ENCODE measurements at places on chromosomes 11 and 22. TPM values are rescaled to one million over a fixed set of nuclear protein-coding genes. Genes with fewer than 3 reads are reported as not detected.

OR6A2 gene
- total RNA-seq = not detected

ZNF280A gene
- total RNA-seq = 2.9 TPM

IL10RA gene
- not detected for total RNA-seq

ARHGAP8 gene
- total RNA-seq = 0.17 TPM

OR8I2 gene
- total RNA-seq = not detected

GRCh38 chr22:43726322-43726721 lies 85.8 kb downstream of the EFCAB6 start:
- no peak for DNase-seq
- no peak overlapping the region for H3K27ac ChIP-seq
- H3K4me3 ChIP-seq = no peak overlapping the region
- H3K4me1 ChIP-seq = no peaks in the 10 kb centered on the region

- H3K4me1 ChIP-seq = no peaks in the 10 kb centered on the region
- H3K27me3 ChIP-seq = no peaks in the 10 kb centered on the region
- no peak overlapping the region for H3K4me3 ChIP-seq
- H3K27ac ChIP-seq = no peak overlapping the region
- no peak for DNase-seq
These were observed 63.7 kb downstream of the KCNC1 start for GRCh38 chr11:17798253-17798652.

DNA sequence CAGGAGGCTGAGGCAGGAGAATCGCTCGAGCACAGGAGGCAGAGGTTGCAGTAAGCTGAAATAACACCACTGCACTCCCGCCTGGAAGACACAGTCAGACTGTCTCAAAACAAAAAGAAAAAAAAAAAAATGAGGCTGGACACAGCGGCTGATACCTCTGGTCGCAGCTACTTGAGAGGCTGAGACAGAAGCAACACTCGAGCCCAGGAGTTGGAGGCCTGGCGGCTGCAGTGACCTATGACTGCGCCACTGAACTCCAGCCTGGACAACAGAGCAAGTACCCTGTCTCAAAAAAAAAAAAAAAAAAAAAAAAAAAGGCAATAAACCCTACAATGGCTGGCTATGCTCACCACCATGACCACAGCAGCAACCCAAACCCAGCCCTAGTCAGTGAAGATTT lies 11.0 kb downstream of the NAP1L4 start:
- H3K4me3 ChIP-seq = no peak overlapping the region
- peaks cover 44% of the 10 kb centered on the region for H3K36me3 ChIP-seq
- no peaks in the 10 kb centered on the region for H3K27me3 ChIP-seq
- H3K27ac ChIP-seq = no peak overlapping the region
- H3K4me1 ChIP-seq = peaks cover 44% of the 10 kb centered on the region
- no peak for DNase-seq

GRCh38 chr11:72561856-72562255 lies 112.4 kb downstream of the PDE2A start:
- H3K27me3 ChIP-seq = peaks cover 37% of the 10 kb centered on the region
- no peak for DNase-seq
- no peak overlapping the region for H3K4me3 ChIP-seq
- H3K27ac ChIP-seq = no peak overlapping the region
- no peaks in the 10 kb centered on the region for H3K4me1 ChIP-seq

DNA sequence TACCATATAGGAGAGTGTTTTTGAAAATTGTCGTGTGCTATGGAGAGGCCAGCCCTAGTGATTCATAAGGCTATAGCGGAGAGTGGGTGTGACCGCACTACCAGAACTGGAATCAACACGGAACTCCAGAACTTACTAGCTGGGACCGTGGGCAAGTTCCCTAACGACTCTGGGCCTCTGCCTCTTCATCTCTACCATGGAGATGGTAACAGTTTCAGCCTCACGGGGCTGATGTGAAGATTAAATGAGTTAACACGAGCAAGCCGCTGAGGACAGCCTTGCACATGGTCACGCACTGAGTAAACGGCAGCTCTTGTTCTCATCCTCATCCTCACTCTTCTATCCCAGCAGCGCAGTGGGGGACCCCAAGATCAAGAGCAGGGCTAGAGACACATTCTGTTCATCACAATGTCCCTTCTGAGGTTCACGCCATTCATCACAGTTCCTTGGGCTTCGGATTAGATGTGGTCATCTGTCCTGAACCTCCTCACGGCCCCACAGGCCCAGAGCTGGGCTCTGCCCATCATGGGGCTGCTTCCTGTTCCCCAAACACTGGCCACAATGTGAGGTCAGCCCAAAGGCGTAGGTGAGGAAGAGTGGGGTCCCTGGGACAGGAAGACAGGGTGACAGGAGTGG lies 47.2 kb upstream of the CD5 start:
- no peak overlapping the region for H3K4me3 ChIP-seq
- DNase-seq = no peak
- H3K27me3 ChIP-seq = peaks cover 62% of the 10 kb centered on the region
- no peaks in the 10 kb centered on the region for H3K4me1 ChIP-seq
- H3K27ac ChIP-seq = no peak overlapping the region
- H3K36me3 ChIP-seq = no peaks in the 10 kb centered on the region

- H3K36me3 ChIP-seq = no peaks in the 10 kb centered on the region
- H3K4me1 ChIP-seq = peaks cover 24% of the 10 kb centered on the region
- no peak overlapping the region for H3K27ac ChIP-seq
- no peak overlapping the region for H3K4me3 ChIP-seq
- DNase-seq = no peak
These were observed 125.7 kb downstream of the MRTFA start for GRCh38 chr22:40510631-40511364.

GRCh38 chr22:30882184-30882717 lies 86.3 kb downstream of the MORC2 start:
- H3K4me1 ChIP-seq = peaks cover 58% of the 10 kb centered on the region
- DNase-seq = no peak
- peak overlapping the region; percentile 32 for H3K4me3 ChIP-seq
- H3K27ac ChIP-seq = peak overlapping the region; percentile 67

DNA sequence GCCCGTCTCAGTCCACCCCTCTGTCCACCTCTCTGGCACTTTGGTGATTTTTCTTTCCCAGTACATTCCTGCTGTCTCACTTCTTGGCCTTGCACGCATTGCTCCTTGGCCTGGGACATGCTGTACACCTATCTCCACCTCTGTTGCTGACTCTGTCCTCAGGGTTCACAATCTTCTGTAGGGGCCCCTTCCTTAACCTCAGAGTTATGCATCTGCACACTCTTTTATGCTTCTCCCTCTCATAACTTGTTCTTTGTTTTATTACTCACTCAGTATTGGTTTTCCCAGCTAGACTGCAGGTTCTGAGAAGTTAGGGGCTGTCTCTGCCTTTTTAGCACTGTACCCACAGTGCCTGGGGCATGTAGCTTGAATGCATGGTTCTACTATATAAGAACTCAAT lies 139.1 kb upstream of the MTMR2 start:
- H3K27ac ChIP-seq = no peak overlapping the region
- H3K27me3 ChIP-seq = no peaks in the 10 kb centered on the region
- H3K36me3 ChIP-seq = peaks cover 13% of the 10 kb centered on the region
- H3K4me1 ChIP-seq = peaks cover 50% of the 10 kb centered on the region
- DNase-seq = no peak

- no peak for DNase-seq
- no peak overlapping the region for H3K27ac ChIP-seq
- H3K4me1 ChIP-seq = peaks cover 17% of the 10 kb centered on the region
- no peaks in the 10 kb centered on the region for H3K27me3 ChIP-seq
- H3K36me3 ChIP-seq = peaks cover 19% of the 10 kb centered on the region
These were observed 7.9 kb downstream of the RGL4 start for GRCh38 chr22:23698673-23699235.

DNA sequence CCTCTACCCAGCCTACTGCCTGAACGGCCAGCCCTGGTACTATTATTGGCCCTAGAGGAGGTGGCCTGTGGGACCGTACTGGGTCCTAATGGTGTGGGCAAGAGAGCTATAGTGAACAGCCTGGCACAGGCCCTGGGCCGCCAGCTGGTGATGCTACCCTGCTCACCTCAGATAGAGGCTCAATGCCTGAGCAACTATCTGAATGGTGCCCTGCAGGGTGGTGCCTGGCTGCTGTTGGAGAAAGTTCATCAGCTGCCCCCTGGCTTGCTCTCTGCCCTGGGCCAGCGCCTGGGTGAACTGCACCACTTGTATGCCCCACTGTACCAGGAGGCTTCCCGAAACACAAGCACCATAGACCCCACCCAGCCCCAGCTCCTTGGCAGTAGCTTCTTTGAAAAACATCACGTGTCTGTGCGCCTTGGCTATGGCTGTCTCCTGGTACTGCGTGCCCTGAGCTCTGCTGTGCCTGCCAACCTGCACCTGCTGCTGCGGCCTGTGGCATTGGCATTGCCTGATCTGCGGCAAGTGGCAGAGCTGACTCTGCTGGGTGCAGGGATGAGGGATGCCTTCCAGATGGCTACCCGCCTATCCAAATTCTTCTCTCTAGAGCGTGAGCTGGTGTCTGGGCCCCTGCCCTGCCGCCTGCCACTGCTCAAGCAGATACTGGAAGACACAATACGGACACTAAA lies 49.0 kb downstream of the DNHD1 start:
- H3K4me1 ChIP-seq = no peaks in the 10 kb centered on the region
- no peak for DNase-seq
- H3K27ac ChIP-seq = no peak overlapping the region
- H3K36me3 ChIP-seq = peaks cover 1% of the 10 kb centered on the region

- peaks cover 51% of the 10 kb centered on the region for H3K27me3 ChIP-seq
- H3K36me3 ChIP-seq = no peaks in the 10 kb centered on the region
- no peak overlapping the region for H3K4me3 ChIP-seq
- no peak overlapping the region for H3K27ac ChIP-seq
These were observed 66.1 kb downstream of the NFAM1 start for GRCh38 chr22:42365942-42366695.

- H3K4me3 ChIP-seq = peak overlapping the region; percentile 42
- H3K36me3 ChIP-seq = no peaks in the 10 kb centered on the region
- DNase-seq = no peak
- H3K4me1 ChIP-seq = peaks cover 64% of the 10 kb centered on the region
These were observed 16.8 kb upstream of the B4GALNT4 start for GRCh38 chr11:352456-353031.

- no peaks in the 10 kb centered on the region for H3K36me3 ChIP-seq
- no peak overlapping the region for H3K4me3 ChIP-seq
- no peak overlapping the region for H3K27ac ChIP-seq
- no peak for DNase-seq
These were observed 626.6 kb upstream of the KIRREL3 start for GRCh38 chr11:127627204-127627603.

DNA sequence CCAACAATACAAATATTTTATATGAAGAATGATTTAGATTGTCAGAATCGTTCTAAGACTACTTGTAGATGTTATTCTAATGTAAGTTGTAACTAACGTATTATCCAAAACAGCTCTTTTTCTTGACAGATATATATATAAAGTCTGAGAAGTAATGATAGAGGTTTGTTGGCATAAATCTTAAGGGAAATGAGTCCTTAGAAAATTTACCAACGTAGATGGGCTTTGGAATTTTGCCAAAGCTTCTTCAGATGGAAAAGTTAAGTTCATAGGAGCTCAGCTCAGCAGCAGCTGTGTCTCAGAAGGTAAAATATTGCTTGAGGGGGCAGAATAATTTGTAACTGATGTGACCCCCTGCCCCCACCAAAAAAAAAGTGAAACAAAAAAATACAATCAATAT lies 66.7 kb downstream of the BID start:
- no peaks in the 10 kb centered on the region for H3K27me3 ChIP-seq
- H3K27ac ChIP-seq = no peak overlapping the region
- 0 out of 2 replicates have a peak, but pooled peaks cover 7% of the 10 kb centered on the region for H3K4me1 ChIP-seq
- 0 out of 3 replicates have a peak, but pooled peaks cover 4% of the 10 kb centered on the region for H3K36me3 ChIP-seq

All from HepG2 (cell line).